ENCODE measurements at places on chromosomes 7 and 10.

DNA sequence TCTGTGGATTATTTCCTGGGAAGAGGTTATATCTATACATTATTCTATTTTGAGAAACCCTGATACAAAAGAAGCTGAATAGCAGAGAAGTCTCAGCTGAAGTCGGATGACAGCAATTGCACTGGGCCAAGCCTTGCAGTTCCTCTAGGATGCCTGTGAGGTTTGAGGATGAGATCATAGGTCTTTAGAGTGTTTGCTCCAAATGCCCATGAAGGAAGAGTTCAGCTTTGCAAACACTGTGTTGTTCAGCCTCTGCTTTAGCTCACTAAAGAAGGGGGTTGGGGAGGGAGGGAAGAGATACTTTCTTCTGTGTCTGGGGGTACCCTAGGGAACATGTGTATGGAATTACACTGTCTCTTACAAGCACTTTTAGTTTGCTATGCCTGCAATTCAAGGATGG, 282.5 kb upstream of the NRP1 start:
- no peak for DNase-seq

GRCh38 chr10:116720668-116721546, 21.5 kb downstream of the HSPA12A start:
- no peak for DNase-seq

- DNase-seq: no peak
These were observed 35.4 kb upstream of the HBP1 start for GRCh38 chr7:107133396-107133795.

- no peak for DNase-seq
These were observed 41.4 kb downstream of the VAX1 start for GRCh38 chr10:117096599-117097201.

DNA sequence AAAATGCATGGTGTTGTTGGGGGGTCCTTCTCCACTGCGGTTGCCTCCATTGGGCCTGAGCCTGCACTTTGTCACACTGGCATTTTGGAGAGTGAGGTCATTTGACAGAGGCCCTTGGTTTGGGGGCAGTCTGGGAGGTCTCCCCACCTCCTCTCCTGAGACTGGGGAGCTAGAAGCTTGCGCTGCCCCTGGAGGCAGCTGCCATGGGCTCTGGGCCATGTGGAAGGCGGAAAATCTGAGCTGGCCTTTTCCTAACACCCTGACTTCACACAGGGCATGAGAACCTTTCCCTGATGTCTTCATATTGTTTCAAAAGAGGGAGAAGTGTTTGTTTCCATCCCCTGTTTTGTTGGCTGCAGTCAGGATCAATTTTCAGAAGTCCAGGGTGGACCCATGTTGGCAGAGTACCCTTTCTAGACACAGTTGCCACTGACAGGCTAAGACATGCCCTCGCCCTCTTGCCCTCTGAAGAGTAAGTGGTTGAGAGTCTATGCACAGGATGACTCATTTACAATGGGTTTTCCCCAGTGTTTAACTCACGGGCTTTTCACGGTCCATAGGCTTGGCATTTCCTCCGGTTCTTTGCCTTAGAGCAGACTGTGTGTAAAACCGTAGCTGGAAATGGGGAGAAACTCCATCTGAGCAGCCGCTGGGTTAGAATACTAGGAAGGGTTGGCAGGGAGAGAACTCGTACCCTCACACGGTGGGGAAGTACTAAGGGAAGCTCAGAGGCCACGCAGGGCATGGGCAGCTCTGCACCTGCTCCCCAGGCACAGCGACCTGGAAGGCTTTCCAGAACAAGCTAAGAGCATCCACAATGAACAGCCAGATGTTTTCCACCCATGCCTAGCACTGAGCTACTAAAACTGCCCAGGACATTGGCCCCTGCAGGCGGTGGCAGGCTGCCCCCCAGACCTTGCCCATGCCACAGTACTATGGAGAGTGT, 655.0 kb downstream of the SDK1 start:
- no peak for DNase-seq

- no peak for DNase-seq
These were observed 24.8 kb downstream of the LIPK start for GRCh38 chr10:88730864-88731263.

DNA sequence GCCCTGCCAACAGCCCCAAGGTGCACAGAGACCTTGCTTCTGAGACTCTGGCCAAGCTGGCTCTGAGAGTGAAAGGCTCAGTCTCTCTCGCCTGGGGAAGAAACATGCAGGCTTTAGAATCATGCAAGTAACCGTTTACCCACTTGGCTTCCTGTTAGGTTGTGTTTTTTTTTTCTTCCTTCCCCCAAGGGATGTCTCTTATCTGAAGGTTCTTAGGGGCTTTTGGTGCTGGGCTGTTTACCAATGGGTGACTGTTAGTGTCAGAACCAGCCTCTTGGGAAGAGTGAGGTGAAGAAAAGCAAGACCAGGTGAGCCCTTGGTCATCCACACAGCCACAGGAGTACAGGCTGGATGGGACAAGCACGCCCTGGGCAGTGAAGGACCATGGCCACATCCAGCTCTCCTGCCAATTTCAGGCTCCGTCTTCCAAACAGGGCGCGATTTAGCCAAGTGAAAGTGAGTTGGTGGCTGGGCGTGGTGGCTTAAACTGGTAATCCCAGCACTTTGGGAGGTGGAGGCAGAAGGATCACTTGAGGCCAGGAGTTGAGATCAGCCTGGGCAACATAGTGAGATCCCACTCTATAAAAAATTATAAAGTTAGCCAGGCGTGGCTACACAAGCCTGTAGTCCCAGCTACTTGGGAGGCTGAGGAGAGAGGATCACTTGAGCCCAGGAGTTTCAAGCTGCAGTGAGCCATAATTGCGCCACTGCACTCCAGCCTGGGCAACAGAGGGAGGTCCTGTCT, 76.3 kb upstream of the CUX1 start:
- DNase-seq: no peak

DNA sequence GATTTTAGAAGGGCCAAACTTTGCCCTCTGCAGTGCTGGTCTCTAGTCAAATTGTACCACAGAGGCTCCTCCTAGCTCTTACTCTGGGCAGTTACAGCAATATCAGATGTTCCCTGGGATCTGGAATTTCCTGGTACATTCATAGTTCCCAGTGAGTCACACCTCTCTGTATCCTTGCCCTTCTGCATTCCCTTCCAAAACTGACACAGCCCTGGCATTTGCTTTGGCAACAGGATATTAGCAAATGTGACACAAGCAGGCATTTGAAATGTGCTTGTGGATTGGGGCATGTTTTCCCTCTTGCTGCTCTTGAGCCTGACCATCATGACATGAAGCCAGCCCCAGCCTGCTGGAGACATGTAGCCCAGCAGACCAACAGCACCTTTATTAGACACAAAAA, 284.7 kb upstream of the AKR1E2 start:
- DNase-seq: peak; percentile 70

DNA sequence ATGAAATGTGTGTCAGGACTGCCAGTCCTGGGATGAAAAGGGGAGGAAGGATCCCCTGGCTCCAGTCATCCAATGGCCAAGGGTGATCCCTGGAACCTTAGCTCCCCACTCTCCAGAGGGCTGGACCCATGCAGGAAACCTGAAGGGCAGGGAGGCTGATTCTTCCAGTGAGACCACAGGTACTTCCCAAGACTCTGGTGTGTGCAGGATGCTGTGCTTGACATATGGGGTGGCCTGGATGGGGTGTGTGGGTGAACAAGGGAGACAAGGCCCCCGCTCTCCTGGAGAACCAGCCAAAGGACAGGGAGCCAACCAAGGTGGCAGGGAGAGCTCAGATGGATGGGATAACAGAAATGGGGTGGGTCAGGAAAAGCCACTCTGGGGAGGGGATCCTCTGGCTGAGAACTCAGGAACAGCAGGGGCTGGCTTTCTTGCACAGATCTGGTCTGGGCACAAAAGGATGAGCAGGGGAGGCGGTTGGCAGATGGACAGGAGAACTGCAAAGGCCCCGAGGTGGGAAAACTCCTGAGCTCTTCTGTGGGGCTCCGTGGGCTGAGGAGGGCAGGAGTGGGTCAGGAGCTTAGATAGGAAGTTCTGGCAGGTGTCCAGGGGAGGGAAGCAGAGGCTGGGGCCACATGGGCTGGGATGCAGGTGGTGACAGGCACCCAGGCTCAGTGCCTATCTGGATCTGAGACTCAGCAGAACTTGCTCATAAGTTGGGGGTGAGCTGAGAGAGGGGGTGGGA, 100.6 kb downstream of the ARHGAP22 start:
- DNase-seq: no peak

- DNase-seq: peak; percentile 14
These were observed 61.5 kb downstream of the PTN start for GRCh38 chr7:137282043-137282442.

- DNase-seq: no peak
These were observed 171.1 kb upstream of the TMEM196 start for GRCh38 chr7:19944363-19945120.

DNA sequence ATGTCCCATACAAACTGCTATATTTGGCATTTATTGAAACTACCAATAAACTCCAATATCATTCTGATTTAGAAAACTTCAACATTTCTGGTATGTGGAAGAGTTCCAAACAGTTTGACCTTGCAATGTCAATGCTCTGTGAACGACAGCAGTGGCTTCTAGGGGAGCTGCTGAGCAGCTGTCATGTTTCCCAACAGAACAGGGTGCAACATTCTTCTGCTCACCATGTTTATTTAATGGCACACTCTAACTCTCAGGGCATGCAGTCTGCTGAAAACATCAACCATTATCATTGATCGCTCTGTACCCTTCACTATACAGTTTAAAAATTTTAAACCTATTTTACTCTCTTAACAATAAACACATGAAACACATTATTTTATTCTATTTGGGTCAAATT, 25.9 kb downstream of the LMOD2 start:
- no peak for DNase-seq

GRCh38 chr7:79615871-79616640, 162.6 kb upstream of the MAGI2 start:
- no peak for DNase-seq

DNA sequence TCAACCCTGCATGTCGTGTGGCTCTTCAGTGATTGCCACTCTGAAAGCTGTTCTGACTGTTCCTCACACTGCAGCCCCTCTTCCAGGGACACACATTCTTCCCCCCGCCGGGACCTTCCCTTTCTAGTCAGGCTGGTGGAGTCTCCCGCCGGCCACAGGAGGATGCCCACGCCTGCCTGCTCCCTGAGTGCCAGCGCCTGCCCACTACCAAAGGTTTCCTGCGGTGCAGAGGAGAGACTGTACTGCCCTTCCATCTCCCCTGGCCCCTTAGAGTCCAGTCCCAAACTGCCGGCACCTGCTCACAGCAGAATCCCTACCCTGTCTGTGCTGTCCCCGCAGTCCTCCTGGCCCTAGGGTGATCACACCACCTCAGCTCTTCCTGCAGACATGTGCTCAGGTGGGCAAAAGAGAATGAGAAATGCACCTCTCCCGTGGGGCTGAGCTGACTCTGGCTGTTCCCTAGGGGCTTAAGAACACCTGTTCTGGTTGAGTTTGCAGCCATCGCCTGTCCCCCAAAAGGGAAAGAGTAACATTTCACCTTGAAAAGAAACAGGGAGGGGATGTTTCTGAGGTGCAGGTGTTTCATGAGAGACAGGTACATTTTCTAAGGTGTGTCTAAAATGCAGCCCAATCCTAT, 1.4 kb downstream of the PODXL start:
- DNase-seq: no peak

- DNase-seq: no peak
These were observed 166.9 kb upstream of the RNF32 start for GRCh38 chr7:156473476-156474240.

- DNase-seq: no peak
These were observed 24.7 kb downstream of the RRP12 start for GRCh38 chr10:97376413-97376812.

DNA sequence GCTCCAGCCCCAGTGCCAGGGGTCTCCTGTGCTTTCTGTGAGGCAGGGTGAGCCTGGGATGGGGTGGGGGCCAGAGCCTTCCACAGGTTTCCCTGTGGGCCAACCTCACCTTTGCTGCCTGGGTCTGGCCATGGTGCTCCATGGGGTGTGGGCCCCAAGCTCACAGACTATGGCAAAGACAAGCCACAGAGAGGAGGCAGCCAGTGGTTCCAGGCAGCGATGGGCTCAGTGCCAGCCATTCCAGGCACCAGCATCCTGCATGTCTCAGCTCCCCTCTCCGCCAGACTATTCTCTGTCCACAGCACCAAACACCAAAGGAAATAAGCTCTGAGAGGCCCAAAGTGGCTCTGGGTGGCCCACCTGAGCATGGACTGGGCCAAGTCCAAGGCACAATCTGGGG, 133.5 kb downstream of the PTPN20 start:
- DNase-seq: no peak

DNA sequence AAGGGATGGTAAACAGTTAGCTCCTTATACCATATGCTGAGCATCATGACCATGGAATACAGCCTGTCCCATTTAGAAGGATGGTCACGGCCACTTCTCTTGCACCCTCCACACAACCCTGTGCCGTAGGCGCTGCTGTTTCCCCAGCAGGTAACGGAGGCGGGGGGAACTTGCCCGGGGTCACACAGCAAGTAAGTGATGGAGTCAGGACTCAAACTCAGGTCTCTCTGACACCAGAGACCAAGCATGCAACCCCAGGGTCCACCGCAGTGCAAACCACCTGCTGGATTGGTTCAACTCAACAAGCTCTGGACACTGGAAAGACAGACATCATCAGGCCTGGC, 71.6 kb downstream of the ZRANB1 start:
- DNase-seq: no peak

DNA sequence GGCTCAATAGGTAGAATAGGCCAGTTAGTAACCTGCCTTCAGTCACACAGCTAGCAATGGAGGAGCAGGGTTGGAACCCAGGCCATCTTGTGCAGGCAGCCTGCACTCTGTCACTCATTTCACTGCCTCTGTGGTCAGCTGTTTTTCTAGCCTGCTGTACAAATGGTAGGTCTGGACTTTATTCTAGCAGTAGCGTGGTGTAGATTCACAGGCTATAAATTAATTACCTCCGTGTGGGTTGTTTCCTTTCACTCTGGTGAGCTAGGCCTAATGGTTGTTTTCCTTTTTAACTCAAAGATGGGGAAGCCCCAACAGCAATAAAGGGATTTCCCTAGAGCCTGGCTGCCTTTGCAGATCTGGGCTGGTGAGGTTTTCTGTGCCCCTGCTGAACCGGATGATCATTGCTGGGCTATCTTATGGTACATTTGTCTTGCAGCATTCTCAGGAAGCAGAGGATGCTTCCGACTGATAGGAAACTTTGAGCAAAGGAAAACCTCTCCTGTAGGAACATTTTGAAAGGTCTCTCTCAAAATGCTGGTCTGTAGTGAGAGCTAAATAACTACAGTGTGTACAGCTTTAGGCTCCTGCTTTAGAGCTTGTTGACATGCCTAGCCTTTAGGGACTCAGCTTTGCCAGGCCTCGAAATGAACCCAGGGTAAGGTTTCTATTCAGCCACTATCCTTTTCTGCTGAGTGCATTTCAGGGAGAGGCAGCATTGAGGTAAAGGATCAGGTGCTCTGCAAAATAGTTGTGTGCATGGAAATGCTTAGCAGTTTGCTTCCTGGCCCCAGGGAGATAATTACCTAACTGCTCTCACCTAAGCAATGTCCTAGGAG, 157.4 kb downstream of the ST7 start:
- no peak for DNase-seq

GRCh38 chr7:129032017-129032416, 22.9 kb downstream of the TNPO3 start:
- no peak for DNase-seq

GRCh38 chr7:101945034-101945758, 127.8 kb downstream of the CUX1 start:
- DNase-seq: no peak

- no peak for DNase-seq
These were observed 24.8 kb downstream of the KCNH2 start for GRCh38 chr7:150953061-150953997.

- no peak for DNase-seq
These were observed 207.0 kb downstream of the DNAJB6 start for GRCh38 chr7:157543791-157544190.

All from AG04449 (cell line).